Activated CD4-positive, alpha-beta T cell treated with anti-CD3 and anti-CD28 coated beads for 36 hours (primary cell): ENCODE measurements at places on chromosomes 5 and 9.

DNA sequence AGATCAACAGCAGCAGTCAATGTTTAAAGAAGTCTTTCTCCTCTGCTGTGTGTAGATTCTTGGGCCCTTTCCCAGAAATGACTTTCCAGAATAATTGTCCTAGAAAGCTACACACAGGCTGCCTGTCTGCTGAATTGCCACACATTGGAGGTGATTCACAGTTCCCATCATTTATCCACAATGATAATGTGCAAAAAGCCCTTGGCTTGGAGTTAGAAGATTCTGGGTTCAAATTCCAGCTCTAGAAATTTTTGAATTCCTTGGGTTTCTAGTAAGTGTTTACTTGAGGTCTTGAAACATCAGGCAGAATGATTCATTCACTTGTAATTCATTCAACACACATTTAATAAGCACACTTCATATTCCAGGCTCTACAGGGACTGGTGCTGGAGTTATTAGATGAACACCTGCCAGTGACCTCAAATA is 28.6 kb upstream of the EPB41L4B start:
- no peak for DNase-seq

- DNase-seq: no peak
Observed at GRCh38 chr5:93574491-93575305, 6.3 kb downstream of the NR2F1-AS1 start.

GRCh38 chr9:71349218-71349617 is 227.8 kb upstream of the TRPM3 start:
- no peak for DNase-seq

DNA sequence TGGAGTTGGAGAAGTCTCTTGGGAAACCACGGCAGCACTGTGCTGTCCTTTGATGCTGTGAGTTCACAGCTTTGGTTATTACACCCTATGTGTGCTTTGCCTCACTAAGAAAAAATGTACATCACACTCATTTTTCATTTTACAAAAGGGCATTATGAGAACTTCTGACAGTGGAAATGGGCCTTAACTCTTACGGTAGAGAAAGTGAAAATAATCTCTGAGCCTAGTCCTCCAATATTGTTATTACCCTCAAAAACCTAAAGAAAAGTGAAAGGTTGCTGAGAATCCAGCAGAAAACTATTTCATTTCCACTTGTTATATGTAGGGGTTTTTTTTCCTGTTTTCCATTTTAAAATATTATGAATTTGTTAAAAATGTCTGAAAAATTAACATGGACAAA is 8.2 kb upstream of the OR13D1 start:
- no peak for DNase-seq

DNA sequence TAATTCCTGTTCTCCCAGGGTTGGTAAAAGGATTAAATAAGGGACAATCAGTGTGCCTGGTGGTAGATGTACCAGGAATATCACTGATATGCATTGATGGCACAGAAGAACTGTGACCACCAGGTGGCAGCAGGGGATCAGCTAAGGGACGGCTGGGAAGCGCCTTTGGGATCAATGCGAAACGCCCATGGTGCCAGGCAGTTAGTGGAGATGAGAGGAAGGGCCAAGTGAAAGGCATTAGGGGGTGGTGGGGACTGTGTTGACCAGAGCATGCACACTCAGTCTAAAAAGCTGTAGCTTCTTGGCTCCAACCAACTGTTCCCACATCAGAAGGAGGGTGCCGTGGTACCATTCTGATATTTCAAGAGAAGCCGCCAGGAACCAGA is 55.6 kb downstream of the ARHGEF37 start:
- DNase-seq: peak; percentile 81

- no peak for DNase-seq
Observed at GRCh38 chr5:146365618-146366017, 27.0 kb downstream of the POU4F3 start.

DNA sequence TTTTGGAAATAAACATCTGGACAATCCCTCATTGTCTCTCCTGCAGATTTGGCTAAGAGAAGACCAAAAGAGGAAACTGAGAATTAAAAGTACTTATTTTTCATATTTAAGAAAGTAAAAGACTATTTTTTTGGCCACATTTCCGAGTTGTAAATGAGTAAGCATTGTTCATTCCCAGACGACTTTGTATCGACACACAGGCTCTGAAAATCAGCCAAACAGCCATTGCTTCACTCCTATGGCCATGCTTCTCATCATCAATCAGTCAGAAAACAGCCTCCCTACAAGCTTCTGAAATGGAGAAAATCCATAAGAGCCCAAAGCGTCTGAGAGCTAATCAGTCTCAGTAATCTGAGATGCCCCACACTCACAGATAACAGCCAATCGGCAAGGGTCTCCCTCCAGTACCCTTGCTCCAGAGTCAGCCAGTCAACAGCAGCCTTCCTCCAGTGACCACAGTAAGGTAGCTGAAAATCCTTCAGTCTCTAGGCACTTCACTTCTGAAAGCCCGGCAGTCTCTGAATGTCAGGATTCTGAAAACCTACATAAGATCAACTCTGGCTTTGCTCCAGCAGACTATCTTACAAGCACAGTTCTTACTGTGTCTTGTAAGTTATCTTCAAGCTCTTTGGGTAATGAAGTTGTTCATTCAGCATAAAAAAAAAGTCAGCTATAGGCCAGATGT is 30.9 kb downstream of the CDO1 start:
- DNase-seq: no peak

- DNase-seq: no peak
Observed at GRCh38 chr9:83067579-83067978, 4.6 kb upstream of the RASEF start.

DNA sequence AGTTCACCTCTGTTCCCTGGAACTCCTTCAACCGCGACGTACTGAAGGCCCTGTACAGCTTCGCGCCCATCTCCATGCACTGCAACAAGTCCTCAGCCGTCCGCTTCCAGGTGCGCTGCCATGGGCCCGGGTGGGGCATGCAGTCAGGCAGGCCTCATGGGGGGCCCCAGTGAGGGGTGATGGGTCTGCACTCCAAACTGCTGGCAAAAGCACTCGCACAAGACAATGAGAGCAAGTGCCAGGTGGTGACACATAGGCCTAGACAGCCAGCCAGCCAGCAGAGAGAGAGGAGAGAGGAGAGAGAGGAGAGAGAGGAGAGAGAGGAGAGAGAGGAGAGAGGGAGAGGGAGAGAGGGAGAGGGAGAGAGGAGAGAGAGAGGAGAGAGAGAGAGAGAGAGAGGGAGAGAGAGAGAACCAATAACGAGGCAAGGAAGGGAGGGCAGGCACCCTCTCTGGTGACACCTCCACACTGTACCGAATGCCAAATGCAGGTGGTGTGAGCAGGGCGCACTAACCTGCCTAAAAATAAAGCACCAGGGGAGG is 21.0 kb downstream of the DBH start:
- DNase-seq: no peak

DNA sequence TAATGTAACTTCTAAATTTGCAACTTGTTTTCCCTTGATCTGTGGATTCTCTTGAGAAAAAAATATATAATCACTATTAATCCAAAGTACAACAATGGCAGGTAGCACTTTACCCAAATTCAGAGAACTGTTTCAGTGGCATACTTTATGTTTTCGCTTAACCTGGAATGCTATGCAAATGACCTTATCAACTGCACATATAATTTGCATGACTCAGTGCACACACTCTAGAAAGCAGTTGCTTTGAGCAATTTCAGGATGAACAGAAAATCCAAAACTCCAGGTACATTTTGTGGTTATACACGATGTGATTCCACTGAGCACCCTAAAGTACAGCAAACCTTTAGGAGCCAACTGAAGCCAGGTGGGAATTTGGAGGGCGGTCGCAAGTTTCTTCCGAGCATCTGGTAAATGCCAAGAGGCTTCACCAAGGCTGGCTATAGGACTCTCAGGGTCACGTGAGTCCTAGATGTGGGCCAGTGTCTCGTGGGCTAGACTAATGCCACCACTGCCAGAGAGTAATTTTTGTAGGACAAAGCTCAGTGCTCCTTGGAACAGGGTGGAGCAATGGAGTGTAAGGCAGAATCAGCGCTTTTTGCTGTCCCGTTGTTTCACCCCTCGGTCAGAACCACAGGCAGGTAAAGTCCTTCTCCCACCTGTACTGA is 37.3 kb downstream of the DMGDH start:
- DNase-seq: no peak

GRCh38 chr9:135973277-135974219 is 12.4 kb upstream of the UBAC1 start:
- DNase-seq: no peak

GRCh38 chr9:136703276-136703860 is 9.0 kb upstream of the DIPK1B start:
- no peak for DNase-seq

DNA sequence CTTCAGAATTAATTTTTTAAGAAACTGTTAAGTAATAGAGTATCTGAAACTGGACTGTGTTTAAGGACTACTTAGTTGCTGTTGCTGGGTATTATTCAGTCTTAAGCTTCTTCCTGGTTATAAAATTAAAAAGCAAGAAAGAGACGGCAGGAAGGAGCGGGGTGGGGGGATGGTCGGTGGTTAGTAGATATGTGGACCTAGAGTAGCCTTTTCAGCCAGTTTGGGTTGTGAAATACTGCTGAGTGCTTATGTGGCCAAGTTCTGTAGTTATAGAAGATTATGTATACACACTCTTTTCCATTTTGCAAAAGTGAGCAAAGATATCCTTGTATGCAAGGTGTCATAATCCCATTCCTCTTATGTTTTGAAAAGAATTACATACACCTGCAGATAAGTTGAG is 28.5 kb downstream of the TRIO start:
- DNase-seq: no peak

GRCh38 chr9:133495327-133496293 is 16.7 kb upstream of the SLC2A6 start:
- DNase-seq: no peak

- no peak for DNase-seq
Observed at GRCh38 chr5:51380603-51381207, 2.5 kb upstream of the ISL1 start.

DNA sequence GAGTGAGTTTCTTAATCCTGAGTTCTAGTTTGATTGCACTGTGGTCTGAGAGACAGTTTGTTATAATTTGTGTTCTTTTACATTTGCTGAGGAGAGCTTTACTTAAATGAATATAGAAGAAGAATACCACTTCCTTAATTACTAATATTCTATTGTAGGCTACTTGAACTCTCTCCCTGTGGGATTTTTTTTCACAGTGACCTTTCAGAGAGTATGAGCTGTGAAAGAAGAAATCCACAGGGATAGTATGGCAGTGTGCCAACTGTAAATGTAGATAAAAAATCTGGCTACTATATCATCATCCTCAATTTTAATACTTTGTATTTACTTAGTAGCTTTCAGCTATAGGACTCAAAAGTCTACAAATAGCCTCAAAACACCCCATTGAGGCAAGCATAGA is 67.3 kb downstream of the COMMD10 start:
- DNase-seq: no peak

DNA sequence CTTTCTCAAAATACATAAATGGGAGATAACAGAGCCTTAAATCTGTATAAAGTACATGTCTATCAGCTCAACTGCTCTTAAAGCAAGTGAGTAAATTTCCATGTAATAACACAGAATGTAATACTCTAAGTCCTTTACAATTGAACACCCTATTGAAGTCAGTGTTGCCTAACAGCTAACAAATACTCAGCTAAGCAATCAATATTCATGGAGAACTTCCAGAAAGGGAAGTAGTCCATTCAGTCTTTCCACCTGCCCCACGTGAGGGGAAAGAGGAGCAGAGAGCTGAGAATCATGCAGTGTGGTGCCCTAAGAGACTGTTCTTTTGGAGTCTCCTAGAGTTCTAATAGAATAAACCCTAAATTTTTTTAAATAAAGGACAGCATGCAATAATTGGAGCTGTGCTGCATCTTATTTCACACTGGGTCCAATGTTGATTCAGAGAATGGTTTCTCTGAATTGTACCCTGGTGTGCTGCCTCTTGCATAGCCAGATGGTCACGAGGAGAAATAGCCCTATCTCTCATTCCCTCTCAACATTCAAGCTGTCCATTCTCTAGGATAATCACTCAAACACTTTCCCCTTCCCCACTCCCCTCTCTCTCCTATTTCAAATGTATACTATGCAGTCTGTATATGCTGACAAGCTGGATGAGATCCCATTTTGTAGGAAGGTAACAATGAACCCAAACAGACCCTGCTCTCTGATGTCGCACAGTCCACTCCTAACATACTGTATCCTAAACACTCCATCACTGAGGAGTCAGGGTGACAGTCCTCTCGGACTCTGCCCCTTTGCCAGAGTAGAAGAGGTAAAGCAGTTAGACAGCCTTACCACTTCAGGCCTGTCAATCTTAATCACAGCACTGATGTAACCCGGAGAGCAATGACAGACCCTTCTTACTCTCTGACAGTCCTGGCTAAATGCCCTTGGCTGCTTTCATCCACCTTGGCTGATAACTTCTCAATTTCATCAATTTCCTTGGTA is 134.8 kb downstream of the EPB41L4A start:
- no peak for DNase-seq

- no peak for DNase-seq
Observed at GRCh38 chr5:76821136-76821535, 2.3 kb downstream of the F2RL1 start.

DNA sequence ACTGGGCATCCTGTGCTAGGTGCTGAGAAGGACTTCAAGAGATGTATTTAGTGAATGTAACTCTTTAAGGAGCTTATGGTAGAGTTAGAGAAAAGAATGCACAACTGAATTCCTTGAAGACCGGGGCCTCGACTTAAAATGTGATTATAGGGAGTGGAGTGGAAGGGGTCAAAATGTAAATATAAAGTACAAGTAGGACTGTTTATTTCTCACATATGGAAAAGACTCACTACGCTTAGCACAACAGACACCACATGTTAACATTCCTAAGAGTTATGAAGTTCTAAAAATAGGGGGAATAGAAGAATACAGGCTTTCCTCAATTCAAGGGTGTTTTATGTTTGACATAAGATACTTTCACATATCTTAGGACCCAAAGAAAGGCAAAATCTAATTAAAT is 117.8 kb upstream of the OSMR start:
- no peak for DNase-seq

DNA sequence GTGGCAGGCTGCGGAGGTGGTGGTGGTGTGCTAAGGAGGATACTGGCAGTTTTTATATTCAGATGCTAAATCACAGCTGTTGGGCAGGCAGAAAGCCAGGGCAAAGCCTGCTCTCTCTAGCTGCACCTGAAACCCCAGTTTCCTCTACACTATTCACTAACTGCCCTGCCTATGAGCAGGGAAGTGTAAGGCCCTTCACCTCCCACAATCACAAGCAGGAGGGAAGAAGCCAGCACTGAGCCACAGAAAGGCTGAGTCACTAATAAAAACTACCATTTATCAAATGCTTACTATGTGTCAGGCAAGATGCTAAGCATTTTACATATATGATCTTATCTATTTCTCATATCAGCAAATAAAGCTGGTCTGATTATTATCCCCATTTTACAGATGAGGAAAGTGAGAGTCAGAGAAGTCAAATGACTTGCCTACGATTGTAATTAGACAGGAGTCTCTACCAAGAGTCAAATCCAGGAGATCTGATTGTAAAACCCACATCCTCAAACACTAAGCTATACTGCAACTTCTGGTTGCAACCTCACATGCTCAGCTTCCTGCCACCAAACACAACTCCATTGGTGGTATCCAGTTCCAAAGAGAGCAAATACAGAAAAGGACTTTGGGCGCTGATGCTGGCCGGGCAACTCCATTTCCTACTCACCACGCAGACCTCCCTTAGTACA is 17.7 kb upstream of the IL6ST start:
- peak; percentile 57 for DNase-seq
